ENCODE measurements at places on chromosomes 6 and 20. TPM values are rescaled to one million over a fixed set of nuclear protein-coding genes. Genes with fewer than 3 reads are reported as not detected.

Gene GSTA3
- not detected for total RNA-seq

Gene ENPP3
- total RNA-seq, result 0.54 TPM

Gene CCN5
- 994 TPM for total RNA-seq

Gene APOM
- not detected for total RNA-seq

GRCh38 chr20:31666258-31667042 lies 28.7 kb downstream of the COX4I2 start:
- no peak for DNase-seq

DNA sequence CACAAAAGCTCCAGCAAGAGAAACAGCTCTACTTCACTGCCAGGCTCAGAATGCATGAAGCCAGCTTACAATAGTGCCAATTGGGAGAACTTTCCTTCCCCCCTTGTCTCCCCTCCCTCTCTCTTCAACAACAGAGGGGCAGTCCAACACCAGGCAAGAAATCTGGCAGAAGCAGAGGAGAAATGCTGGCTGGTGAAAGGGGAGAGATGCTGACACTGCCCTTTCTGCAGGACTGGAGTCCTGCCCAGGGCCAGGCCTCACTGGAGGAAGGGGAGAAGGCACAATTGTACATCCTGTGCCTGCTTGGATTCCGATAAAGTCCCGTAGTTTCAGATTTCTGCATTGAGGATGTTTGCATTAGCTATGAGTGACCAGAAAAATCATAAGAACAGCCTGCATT lies 148.6 kb downstream of the LRRC1 start:
- no peak for DNase-seq

- no peak for DNase-seq
These were observed 75.9 kb downstream of the PLCG1 start for GRCh38 chr20:41213150-41213820.

GRCh38 chr20:3431109-3431508 lies 23.6 kb upstream of the DNAAF9 start:
- no peak for DNase-seq

Measured in thoracic aorta (tissue), 2 donors.